NCI-H460 (cell line): ENCODE measurements at places on chromosomes 16 and 17.

DNA sequence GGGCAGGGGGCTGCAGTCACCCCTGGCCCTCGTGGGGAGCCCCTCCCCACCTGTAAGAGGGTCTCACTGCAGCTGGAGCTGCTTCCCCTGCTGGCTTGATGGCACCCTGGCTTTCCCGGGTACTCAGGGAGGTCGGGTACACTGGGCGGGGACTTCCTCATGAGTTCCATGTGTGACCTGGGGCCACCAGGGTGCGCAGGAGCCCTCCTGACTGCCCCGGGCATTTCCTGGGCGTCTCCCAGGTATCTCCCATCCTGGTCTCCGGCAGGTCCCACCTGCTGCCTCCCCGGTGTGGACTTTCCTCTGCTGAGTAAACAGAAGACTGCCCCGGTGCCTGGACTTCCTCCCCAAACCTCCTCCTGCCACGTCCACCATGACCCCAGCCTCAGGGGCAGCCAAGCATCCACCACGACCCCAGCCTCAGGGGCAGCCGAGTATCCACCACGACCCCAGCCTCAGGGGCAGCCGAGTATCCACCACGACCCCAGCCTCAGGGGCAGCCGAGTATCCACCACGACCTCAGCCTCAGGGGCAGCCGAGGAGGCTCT is 40.9 kb downstream of the CBFA2T3 start:
- DNase-seq: no peak

GRCh38 chr17:77746896-77747554 is 211.5 kb upstream of the TNRC6C start:
- no peak for DNase-seq

GRCh38 chr17:47291242-47291873 is 32.4 kb upstream of the EFCAB13 start:
- no peak for DNase-seq

DNA sequence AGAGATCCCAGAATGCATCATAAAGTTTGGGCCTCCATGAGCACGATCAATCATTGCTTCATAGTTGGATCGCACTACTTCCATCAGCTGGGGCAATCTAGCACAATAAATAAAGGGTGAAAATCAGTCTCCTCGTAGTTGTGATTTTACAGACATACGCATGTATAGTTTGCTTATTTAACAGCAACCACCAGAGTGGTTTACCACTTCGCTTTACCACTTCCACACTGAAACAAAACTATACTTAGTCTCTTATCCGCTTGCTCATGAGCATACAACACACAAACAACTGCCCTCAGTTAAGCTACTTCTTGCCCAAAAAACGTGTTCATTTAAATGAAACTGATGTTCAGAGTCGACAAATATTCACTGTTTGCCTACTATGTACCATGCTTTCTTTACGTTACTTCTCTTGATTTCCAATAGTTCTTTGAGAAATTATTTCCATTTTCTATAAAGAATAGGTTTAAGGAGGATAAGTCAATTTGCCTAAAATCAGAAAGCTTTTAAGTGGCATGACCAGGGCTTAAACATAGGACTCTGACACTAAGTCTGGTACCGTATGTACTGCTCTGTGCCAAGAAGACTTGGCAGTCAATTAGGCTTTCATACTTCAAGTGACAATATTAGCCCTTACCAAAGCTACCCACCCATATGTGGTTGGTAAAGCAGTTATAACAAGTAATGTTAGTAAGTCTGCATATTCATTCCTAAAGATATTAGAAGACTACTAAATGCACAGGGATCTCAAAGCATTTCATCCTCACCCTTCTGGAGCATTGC is 22.0 kb downstream of the SETD6 start:
- DNase-seq: no peak

DNA sequence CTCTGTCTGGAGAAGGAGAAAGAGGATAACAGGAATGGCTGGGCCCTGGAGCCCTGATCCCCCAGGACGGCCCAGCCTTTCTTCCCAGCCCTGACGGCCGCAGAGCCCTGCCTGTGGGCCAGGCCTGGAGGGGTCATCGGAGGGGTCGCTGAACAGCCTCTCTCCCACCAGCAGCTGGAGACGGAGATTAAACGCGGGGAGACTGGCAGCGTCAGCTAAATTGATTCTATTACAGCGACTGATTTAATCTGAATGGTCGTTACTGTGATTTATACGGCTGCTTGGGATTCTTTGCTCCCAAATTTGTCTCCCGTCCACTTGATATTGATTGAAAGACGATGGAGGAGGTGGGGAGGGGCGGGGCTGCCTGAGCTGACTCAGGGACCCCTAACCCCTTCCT is 7.1 kb upstream of the CDH15 start:
- DNase-seq: no peak

DNA sequence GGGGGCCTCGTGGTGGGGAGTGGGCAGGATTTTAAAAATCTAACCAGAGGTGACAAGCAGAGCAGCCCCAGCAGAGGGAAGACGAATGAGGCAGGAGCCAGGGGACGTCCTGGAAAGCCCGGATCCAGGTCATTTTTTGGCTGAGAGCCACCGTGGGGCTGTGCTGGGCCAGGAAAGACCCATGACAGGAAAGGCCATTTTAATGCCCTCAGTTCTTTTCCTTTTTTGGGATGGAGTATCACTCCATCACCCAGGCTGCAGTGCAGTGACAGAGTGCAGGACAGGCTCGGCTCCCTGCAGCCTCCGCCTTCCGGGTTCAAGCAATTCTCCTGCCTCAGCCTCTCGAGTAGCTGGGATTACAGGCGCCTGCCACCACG is 30.5 kb upstream of the JPH3 start:
- no peak for DNase-seq

DNA sequence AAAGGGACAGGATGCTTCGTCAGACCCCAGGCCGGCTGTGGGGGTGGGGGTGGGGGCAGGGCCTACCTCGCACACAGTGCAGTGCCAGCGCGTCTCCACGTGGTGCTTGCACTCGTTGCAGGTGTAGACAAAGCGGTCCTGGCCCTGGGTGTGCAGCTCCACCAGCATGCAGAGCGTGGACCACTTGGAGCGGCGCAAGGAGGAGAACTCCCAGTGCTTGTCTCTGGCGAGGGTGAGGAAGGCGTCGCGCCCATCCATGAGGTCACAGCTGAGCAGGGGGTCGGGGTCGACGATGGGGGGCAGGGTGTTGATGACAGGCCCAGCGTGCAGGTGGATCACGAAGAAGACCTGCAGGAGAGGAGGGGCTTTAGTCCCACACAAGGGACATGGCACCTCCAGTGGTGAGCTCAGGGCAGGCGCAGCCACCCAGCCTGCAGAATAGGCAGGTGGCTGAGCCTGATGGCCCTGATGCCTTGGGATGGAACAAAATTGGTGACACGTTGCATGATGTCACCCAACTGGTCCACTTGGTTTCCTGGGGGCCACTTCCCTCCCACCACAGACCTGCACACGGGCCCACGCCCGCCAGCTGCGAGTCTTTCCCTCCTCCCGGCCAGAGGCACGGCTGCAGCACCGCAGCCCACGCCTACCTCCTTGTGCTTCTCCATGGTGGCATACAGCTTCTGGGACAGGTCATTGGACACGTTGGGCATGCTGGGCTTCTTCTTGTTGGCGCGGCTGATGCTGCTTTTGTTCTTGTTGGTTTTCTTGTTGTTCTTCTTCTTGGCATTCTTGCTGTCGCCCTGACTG is 14.0 kb upstream of the TRAP1 start:
- no peak for DNase-seq

DNA sequence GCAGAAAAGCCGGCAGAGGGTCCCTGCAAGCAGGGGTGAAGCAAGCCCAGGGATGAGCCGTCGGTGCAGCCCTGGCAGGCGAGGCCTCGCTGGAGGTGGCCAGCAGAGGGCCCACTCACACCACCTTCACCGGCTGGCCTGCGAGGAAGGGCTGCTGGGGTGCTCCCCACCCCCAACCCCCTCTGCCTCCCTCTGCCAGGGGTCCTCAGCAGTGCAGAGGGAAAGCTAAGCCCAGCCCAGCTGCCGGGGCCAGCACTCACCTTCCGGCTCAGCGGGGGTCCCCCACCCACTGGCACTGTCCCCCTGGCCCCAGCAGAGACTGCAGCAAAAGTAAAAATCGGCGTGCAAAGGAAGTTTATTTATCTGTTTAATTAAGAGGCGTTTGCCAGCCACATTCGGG is 113.4 kb downstream of the ENGASE start:
- peak; percentile 25 for DNase-seq

GRCh38 chr16:27745348-27745747 is 195.4 kb downstream of the KATNIP start:
- DNase-seq: no peak

- no peak for DNase-seq
Observed at GRCh38 chr16:51392521-51393187, 241.6 kb upstream of the SALL1 start.

- peak; percentile 68 for DNase-seq
Observed at GRCh38 chr17:70905796-70906195, 736.5 kb downstream of the KCNJ2 start.

GRCh38 chr16:89110641-89111040 is 17.0 kb downstream of the ACSF3 start:
- DNase-seq: no peak

DNA sequence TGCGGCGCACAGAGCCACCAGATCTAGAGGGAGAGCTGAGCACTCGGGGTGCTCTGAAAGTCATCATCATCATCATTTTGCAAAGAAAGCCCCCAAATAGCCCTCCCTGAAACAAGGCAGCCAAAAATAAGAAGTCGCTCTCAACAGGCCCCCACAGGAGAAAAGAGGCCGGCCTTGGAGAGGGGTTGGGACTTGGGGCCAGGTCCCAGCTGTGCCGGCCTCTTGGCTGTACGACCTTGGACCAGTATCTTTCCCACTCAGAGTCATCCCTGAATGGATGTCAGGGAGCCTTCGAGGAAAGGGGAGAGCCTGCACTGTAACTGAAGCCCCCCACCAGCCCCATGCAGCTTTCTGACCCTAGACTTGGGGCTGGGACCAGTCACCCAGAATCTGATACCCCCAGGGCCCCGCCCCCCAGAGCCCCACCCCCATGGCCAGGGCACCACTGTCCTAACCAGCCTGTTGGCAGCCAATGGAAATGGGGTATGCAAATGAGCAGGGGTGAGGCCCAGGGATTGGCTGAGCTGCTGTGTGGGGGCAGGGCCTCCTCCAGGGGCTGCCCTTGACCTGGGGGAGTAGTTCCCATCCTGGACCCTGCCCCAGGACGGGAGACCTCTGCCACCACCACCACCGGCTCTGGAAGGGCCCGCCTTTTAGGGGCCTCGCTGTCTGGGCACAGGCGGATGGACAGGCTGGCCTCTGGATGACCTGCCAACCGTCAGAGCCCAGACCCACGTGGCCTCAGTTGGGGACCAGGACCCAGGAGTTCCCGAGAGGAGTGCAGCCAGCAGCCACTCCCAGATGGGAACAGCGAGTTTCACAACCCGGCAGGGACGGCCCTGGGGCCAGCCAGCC is 15.4 kb downstream of the ZFPM1 start:
- peak; percentile 77 for DNase-seq

GRCh38 chr17:46738544-46738943 is 79.9 kb downstream of the WNT3 start:
- DNase-seq: no peak

DNA sequence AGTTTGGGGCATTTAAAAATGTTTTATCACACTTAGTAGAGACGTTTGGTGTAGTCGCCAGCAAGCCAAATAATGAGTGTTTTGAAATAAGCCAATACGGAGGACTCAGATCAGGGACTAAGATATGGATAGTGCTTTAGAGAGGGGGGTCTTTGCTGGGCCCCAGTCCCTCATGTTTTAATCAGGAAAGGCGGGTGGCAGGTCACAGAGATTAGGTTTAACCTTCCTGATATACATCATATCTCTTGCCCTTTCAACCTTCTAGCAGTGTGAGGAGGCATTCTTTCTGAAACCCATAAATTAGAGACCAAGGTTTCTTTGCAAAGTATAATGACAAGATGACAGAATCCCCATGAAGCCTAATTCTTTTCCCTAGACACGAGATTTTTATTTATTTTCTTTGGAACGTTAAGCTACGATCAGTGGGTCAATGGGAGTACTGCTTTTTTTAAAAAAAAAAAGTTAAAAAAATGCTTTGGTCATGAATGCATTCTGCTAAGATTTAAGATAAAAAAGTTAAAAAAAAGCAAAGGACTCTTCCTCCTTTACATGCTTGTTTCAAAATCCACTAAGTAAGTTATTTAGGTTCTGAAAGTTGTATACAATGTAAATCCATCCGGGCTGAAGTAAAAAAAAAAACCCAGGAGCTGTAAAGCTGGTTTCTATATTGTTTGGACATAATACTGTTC is 572.1 kb upstream of the SALL1 start:
- no peak for DNase-seq

- no peak for DNase-seq
Observed at GRCh38 chr17:50290933-50291332, 16.7 kb downstream of the TMEM92 start.

- DNase-seq: no peak
Observed at GRCh38 chr16:27325736-27326135, 12.0 kb downstream of the IL4R start.

DNA sequence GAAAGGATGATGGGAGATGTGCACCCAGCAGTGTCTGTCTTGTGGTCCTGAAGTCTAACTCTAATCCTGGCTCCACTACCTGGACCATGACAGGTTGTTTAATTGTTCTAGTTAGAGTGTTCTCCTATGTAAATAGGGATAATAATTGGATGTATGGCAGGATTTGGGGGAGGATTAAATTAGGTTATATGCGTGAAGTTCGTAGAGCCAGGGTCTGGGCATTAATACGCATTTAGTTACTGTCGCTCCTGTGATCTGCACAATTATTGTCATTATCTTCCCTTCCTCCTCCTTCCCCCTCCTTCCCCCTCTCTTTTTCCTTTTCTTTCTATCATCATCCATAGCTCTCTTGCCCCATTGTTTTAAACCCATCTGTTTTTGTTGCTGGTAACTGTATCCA is 210.3 kb downstream of the WWOX start:
- DNase-seq: no peak

DNA sequence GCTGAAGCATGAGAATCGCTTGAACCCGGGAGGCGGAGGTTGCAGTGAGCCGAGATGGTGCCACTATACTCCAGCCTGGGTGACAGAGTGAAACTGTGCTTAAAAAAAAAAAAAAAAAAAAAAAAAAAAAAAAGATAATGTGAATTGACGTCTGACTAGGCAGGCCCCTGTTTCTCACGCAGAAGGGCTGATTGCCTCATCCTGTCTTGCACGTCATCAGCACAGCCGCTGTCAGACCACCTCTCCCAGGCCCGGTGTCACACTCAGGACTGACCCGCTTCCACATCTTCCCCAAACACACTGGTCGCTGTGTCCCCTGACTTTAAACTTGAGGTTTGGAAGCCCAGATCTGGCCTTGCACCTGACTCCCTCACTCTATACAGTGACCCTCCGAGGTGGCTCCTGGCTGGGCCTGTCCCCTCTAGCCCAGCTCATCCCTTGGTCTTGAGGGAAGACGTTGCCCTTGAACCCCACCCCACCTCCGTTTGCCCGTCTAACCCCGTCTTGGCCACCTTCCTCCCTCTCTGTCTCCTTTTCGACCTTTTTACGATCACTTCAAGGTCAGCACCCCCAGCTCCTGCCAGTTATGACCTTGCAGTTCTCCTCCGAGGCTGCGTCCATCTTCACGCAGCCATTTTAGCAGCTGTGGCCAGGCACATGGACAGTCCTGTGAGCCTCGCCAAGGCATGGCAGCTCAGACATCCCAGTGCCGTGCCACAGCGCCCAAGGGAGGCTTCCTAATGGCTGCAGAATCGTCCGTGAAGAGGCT is 149.9 kb upstream of the PLCG2 start:
- no peak for DNase-seq
